ENCODE measurements at places on chromosomes 2 and 18. TPM values are rescaled to one million over a fixed set of nuclear protein-coding genes. Genes with fewer than 3 reads are reported as not detected.

The TFPI gene
- 151 TPM for total RNA-seq

The CD28 gene
- total RNA-seq: 0.45 TPM

The ZC3H6 gene
- total RNA-seq: 11.7 TPM

The CLK1 gene
- 65.5 TPM for total RNA-seq

The MZT2A gene
- total RNA-seq: 35.5 TPM

The ANKRD30BL gene
- not detected for total RNA-seq

The FAM110C gene
- not detected for total RNA-seq

The G6PC2 gene
- total RNA-seq: not detected

The STARD6 gene
- not detected for total RNA-seq

The NEU2 gene
- total RNA-seq: not detected

The RGPD4 gene
- total RNA-seq: not detected

The TUBB8B gene
- not detected for total RNA-seq

The PDE11A gene
- total RNA-seq: 1.2 TPM

DNA sequence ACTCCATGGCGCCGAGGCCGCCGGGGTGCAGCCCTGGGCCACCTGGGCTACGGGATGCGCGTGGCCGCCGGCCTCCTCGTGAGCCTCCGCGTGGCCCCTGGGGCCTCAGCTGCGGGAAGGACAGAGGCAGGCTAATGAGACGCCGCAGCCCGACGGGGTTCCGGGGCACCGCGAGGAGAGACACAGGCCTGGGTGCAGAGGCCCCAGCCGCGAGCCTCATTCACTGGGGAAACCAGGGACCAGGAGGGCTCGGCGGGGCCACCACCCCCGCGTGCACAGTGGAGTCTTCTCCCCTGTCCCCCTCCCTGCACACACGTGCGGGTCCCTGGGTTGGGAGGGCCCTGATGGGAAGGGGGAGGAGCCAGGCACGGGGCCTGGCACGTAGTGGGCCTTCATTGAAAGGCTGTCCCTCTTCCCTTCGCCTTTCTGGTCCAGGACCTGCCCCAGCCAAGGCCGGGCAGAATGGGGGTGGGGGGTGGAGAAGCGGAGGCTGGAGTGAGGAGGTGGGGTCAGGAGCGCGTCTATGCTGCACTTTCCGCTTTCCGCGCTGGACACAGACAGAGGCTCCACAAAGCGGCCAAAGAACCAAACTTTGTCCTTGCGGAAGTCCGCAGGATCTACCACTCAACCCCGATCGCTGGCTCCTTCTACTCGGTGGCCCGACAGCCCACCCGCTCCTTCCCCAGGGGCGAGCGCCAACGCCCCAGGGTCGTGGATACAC is 9.1 kb downstream of the ALPP start:
- no peak for DNase-seq

DNA sequence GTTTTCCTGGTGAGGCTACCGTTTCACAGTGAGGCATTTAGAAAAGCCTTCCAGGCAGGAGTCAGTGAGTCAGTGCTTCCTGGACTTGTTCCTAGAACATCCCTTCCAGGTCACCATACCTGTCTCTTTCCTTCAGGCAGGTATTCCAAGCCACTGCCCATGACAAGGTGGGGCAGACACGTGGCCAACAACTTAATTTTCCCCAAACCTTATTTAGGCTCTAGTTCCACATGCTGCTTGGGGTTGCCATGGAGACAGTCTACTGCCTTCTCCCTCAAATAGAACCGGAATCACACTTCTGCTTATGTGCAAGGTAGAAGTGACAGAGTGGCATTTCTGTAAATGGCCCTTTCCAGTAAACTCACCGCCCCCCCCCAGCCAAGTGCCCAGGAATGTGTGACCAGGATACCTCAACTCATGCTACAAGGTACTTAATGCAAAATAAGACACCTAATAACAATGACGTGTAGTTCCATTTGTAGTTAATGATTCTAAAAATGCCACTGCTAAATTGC is 258.3 kb downstream of the PRKCE start:
- DNase-seq: no peak

DNA sequence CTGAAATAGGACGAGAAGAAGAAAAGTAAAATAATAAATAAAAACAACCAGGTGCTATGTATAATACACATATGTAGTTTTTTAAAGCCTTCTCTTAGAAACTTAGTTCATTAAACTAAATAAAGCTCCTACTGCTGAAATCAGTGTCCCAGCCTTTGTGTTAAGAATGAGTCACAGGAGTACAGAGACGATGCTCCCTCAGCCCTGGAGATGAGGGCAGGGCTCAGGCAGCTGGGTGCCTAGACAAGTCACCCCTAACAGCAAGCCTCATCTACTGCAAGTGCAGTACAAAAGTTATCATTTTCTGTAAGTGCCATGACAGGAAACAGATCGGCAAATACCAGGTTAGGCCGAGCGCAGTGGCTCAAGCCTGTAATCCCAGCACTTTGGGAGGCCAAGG is 18.2 kb downstream of the KIDINS220 start:
- peak; percentile 35 for DNase-seq

DNA sequence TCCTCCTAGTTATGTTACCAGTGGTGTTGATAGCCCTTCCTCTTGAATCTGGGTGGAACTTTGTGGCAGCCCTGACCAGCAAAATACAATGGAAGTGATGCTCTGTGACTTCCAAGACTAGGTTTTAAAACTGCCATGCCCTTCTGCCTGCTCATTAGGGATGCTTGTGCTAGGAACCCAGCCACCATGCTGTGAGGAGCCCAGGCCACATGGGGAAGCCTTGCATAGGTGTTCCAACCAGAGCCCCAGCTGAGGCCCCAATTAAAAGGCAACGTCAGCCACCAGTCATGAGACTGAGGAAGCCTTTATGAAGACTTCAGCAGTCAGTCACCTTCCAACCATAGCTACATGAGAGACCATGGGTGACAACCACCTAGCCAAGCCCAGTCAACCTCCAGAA is 14.0 kb upstream of the MAPRE2 start:
- no peak for DNase-seq

GRCh38 chr2:218852911-218853667 is 6.5 kb upstream of the WNT6 start:
- peak; percentile 56 for DNase-seq

DNA sequence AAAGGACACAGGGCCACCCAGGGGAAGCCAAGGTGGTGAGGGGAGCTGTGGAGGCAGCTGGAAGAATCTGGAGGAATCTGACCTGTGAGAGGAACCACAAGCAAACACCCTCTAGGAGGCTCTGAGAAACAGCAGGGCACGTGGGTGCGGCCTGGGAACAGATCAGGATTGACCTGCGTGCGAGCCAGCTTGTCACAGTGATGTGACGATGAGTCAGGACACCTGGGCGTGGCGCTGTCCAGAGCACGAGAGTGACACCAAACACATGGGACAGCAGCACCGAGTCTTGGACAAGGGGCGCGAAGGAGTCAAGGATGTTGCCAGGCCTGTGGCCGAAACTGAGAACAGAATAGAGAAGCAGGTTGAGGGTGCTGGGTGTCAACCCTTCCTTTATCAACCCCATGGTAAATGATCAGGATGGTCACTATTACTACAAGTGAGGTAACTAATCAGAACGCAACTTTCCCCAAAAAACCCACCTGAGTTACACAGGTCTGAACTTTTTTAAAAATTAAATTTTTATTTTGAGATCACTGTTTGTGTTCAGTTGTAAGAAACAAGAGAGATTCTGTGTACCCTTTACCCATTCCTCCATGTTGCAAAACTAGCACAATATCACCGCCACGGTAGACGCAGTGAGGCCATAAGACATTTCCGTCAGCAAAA is 637 bp upstream of the SFT2D3 start:
- DNase-seq: peak; percentile 59

- peak; percentile 52 for DNase-seq
Measured at GRCh38 chr18:59358414-59358711, 702 bp downstream of the LMAN1 start.

DNA sequence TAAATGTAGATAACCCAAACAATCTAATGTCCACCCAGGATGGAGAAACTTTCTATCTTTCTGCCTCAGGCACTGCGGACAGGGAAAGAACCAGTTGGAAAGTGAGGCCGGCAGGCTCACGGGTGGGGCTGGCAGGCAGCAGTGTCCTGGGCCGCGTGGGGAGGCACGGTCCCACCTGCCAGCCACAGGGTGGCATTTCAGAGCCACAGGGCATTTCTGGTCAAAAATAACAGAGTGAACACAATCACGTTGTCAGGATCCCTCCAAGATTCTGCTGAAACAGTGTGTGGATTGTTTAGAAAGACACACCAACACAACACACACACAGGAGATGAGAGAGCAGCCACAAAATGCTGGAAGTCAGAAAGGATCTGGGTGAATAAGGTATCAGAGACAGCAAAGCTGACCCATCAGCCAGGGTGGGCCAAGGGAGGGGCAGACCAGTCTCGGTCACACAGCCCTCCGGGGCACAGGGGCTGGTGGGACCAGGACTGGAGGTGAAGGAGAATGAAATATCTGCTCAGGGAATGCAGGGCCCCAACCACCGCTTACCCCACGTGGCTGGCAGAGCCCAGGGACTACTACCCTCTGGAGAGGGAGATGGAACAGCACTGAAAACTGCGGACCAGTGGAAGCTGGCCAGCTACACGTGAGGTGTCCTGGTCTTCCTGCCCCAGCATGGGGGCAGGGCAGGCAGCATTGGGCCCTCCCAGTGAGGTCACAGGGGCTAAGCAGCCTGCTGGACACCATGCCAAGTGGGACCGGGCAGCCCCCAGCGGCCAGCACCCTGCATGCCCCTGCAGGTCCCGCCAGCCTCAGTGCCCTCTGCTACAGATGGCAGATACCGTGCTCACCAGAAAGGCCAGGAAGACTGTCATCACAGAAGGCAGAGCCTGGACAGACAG is 173.9 kb downstream of the HDAC4 start:
- peak; percentile 68 for DNase-seq

- DNase-seq: peak; percentile 89
Measured at GRCh38 chr2:53767405-53768241, at the start of gene CHAC2. CHAC2 (plus strand) TSS chr2:53767804; CDS start chr2:53767887, 83 bp downstream.

DNA sequence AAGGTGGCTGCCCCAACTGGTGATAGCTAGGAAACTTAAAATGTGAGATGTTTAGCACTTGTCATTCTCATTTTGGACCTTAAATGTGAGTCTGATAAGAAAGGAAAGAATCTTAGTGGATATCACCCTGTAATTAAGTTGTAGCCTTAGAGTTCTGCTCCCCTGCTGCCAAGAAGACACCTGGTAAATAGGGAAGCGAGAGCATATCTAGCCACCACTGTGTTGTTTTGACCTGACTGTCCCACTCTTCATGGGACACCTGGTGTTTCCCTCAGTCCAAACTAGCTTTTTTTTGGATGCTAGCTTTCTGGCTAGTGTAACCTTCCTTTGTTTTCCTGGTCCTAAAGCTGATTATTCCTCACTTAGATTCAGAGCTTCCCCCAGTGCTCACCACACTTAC is 357.6 kb downstream of the RAD51AP2 start:
- DNase-seq: no peak

- no peak for DNase-seq
Measured at GRCh38 chr2:122737429-122738077, 982.1 kb downstream of the TSN start.

DNA sequence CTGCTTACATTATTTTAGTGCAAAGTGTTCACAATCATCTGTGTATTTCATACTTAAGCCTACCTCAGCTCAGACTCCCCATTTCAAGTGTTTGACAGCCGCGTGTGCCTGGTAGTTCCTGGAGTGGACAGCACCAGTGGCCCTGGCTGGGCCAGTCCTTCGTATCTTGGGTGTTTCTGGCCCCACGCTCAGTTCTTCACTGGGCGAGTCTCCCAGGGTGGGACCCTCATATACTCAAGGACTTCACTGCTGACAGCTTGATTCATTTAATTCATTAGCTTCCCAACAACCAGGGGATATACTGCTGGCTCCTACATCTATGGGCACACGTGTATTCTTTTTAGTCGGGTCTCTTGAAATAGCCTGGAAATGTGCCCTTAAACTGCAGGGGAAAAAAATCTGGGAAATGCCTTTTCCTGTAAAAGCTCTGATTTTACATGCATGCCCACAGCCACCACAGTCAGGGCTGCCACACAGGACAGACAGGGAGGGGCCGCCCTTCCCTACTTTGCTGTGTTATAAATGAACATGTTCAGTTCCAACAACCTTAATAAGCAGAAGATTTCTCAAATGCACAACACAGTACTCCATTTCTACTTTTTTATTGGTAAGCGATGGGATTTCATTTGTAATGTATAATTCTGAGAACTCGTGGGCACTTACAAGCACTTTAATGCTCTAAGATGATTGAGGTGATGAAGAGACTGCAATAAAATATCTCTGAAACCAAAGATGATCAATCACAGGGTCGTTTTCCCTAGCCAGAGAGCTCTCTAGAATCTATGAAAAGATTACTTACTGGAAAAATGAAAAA is 205.5 kb upstream of the REV1 start:
- no peak for DNase-seq

GRCh38 chr2:40758401-40759155 is 306.7 kb upstream of the SLC8A1 start:
- DNase-seq: no peak

- DNase-seq: no peak
Measured at GRCh38 chr2:3801506-3801905, 98.1 kb downstream of the DCDC2C start.

DNA sequence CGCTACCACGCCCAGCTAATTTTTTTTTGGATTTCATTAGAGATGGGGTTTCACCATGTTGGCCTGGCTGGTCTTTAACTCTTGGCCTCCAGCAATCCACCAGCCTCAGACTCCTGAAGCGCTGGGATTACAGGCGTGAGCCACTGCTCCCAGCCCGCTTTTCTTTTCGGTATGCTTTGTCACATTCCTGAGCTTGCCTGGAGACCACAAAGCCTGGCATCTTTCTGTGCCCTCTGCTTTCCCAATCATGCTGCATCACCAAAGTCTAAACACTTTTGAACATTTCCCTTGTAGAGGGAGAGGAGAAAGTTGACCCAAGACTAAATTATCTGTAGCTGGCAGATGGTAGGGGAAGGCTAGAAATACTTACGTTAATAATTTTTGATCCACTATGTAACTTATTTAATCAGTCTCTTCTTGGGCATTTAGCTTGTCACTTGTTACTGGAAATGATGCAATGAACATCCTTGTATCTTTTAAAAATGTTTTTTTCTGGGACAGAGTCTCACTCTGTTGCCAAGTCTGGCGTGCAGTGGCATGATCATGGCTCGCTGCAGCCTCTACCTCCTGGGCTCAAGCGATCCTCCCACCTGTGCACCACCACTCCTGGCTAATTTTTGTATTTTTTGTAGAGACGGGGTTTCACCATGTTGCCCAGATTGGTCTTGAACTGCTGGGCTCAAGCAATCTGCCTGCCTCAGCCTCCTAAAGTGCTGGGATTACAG is 2.7 kb upstream of the NPC1 start:
- peak; percentile 60 for DNase-seq

DNA sequence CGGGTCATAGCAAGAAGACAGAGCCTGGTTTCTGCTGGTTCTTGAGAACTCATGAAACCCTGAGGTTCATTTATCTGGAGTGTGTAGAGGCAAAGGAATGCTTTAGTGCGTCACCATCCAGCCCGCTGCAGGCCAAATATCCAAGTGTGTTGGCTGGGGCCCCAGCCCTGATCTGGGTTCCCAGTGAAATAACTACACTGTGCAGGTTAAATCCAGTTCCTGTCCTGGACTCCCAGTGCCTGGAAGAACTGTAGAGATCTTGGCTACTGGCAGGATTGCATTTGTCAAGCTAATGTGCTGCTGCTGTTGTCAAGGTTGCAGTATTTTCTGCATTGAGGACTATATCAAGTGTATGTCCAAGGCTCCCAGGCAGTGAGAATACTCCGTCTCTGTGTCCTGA is 89.9 kb downstream of the MAPK4 start:
- no peak for DNase-seq

GRCh38 chr18:47413327-47413726 is 161.9 kb upstream of the SKOR2 start:
- DNase-seq: no peak
